ENCODE measurements at places on chromosomes 5 and 9. TPM values are rescaled to one million over a fixed set of nuclear protein-coding genes. Genes with fewer than 3 reads are reported as not detected.

F2RL2 gene
- 0.33 TPM for total RNA-seq

PCDHB9 gene
- total RNA-seq = 2.0 TPM

IL7R gene
- 13.6 TPM for total RNA-seq

PCDHGA11 gene
- 8.0 TPM for total RNA-seq

TNIP1 gene
- 99.0 TPM for total RNA-seq

DND1 gene
- total RNA-seq = 1.3 TPM

CMYA5 gene
- 15.9 TPM for total RNA-seq

PCA3 gene
- not detected for total RNA-seq

MRPS2 gene
- total RNA-seq = 38.3 TPM

GNA14 gene
- total RNA-seq = 26.3 TPM

FBP2 gene
- not detected for total RNA-seq

CATSPER3 gene
- not detected for total RNA-seq

SYNPO gene
- total RNA-seq = 14.8 TPM

ANKRD33B gene
- 1.6 TPM for total RNA-seq

GRCh38 chr9:76608575-76609273, 149.7 kb downstream of the GCNT1 start:
- H3K4me1 ChIP-seq = no peaks in the 10 kb centered on the region
- no peak overlapping the region for H3K4me3 ChIP-seq
- H3K36me3 ChIP-seq = no peaks in the 10 kb centered on the region

GRCh38 chr5:133709209-133709725, 96.9 kb upstream of the FSTL4 start:
- no peaks in the 10 kb centered on the region for H3K36me3 ChIP-seq
- H3K4me1 ChIP-seq = no peaks in the 10 kb centered on the region
- no peak overlapping the region for H3K27ac ChIP-seq
- DNase-seq = no peak
- no peaks in the 10 kb centered on the region for H3K27me3 ChIP-seq

- no peak for DNase-seq
- H3K27me3 ChIP-seq = no peaks in the 10 kb centered on the region
- no peak overlapping the region for H3K27ac ChIP-seq
Observed at GRCh38 chr5:104998169-104998568, 1435.6 kb upstream of the NUDT12 start.

GRCh38 chr5:62333250-62333794, 27.3 kb downstream of the KIF2A start:
- H3K4me3 ChIP-seq = no peak overlapping the region
- H3K4me1 ChIP-seq = no peaks in the 10 kb centered on the region
- no peaks in the 10 kb centered on the region for H3K27me3 ChIP-seq

DNA sequence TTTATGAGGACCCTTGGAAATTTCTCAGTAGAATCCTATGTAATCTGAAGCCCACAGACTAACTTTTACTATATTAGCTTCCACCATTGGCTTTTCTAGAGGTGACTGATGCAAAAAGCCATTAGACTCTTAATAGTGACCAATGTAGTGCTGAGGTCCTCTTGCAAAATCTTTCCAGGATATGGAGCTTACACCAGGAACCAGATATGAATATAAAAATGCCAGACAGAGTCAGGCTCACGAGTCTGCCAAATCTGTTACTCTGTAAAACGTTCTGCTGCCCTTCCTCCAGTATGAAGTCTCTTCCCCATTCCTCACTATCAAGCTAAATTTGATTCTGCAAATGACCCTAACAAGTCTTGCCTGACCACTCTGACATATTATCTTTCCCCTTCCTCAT, 73.4 kb upstream of the C6 start:
- no peaks in the 10 kb centered on the region for H3K27me3 ChIP-seq
- no peak overlapping the region for H3K4me3 ChIP-seq
- H3K27ac ChIP-seq = no peak overlapping the region
- no peaks in the 10 kb centered on the region for H3K36me3 ChIP-seq
- DNase-seq = no peak

- no peaks in the 10 kb centered on the region for H3K36me3 ChIP-seq
- DNase-seq = no peak
- no peak overlapping the region for H3K4me3 ChIP-seq
- no peak overlapping the region for H3K27ac ChIP-seq
- no peaks in the 10 kb centered on the region for H3K27me3 ChIP-seq
- peaks cover 9% of the 10 kb centered on the region for H3K4me1 ChIP-seq
Observed at GRCh38 chr9:119963258-119963797, 594.1 kb upstream of the BRINP1 start.

DNA sequence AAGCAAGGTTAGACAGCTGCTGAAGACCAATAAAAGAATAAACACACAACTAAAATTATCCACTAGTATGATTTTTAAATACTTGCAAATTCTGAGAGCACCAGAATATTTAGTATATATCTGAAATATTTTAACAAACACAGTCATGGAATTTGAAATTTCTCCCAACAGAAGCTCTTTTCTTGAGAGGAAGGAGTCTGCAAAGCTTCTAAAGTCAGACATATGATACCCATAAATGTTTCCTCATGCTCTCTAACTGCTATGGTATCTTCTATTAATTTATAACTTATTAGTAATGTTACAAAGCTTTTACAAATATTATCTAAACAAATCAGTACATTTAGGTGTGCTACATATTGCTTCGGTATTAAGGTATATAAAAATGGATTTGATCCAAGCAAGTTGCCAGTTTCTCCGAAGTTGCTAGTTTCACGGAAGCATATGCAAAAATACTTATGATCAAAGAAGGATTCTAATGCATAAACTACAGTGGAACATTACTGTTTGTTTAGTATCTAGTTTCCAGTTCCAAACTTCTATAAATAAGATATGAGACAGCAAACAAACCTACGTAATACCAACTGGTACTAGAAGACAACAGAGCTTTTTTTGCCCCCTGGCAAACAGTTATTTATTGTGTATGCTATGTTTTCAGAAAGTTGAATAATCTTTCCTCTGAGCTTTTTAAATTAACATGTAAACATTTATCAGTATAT, 22.0 kb downstream of the FNIP1 start:
- no peak overlapping the region for H3K27ac ChIP-seq
- H3K27me3 ChIP-seq = no peaks in the 10 kb centered on the region
- H3K36me3 ChIP-seq = no peaks in the 10 kb centered on the region

GRCh38 chr5:149680810-149681221, 49.3 kb upstream of the PPARGC1B start:
- no peaks in the 10 kb centered on the region for H3K4me1 ChIP-seq
- DNase-seq = no peak
- H3K27me3 ChIP-seq = no peaks in the 10 kb centered on the region
- H3K4me3 ChIP-seq = no peak overlapping the region
- no peak overlapping the region for H3K27ac ChIP-seq

- DNase-seq = no peak
- H3K27me3 ChIP-seq = no peaks in the 10 kb centered on the region
- no peaks in the 10 kb centered on the region for H3K36me3 ChIP-seq
Observed at GRCh38 chr5:173664154-173664526, 47.7 kb upstream of the BOD1 start.

GRCh38 chr5:128966846-128967245, 1.6 kb downstream of the SLC27A6 start:
- H3K4me1 ChIP-seq = no peaks in the 10 kb centered on the region
- H3K27ac ChIP-seq = no peak overlapping the region
- H3K4me3 ChIP-seq = no peak overlapping the region
- no peak for DNase-seq
- no peaks in the 10 kb centered on the region for H3K27me3 ChIP-seq
- H3K36me3 ChIP-seq = no peaks in the 10 kb centered on the region

- H3K4me3 ChIP-seq = no peak overlapping the region
- DNase-seq = no peak
Observed at GRCh38 chr5:73938280-73938937, 312.4 kb downstream of the ARHGEF28 start.

GRCh38 chr5:73121119-73121463, 716 bp downstream of the TMEM171 start:
- H3K36me3 ChIP-seq = peaks cover 5% of the 10 kb centered on the region
- H3K4me1 ChIP-seq = peaks cover 45% of the 10 kb centered on the region
- H3K27me3 ChIP-seq = no peaks in the 10 kb centered on the region
- peak overlapping the region; percentile 20 for H3K4me3 ChIP-seq

GRCh38 chr9:1619915-1620710, 395.0 kb upstream of the SMARCA2 start:
- DNase-seq = no peak
- no peak overlapping the region for H3K4me3 ChIP-seq
- no peaks in the 10 kb centered on the region for H3K27me3 ChIP-seq

GRCh38 chr5:172178991-172179989, 8.7 kb downstream of the STK10 start:
- no peaks in the 10 kb centered on the region for H3K4me1 ChIP-seq
- H3K27me3 ChIP-seq = no peaks in the 10 kb centered on the region

DNA sequence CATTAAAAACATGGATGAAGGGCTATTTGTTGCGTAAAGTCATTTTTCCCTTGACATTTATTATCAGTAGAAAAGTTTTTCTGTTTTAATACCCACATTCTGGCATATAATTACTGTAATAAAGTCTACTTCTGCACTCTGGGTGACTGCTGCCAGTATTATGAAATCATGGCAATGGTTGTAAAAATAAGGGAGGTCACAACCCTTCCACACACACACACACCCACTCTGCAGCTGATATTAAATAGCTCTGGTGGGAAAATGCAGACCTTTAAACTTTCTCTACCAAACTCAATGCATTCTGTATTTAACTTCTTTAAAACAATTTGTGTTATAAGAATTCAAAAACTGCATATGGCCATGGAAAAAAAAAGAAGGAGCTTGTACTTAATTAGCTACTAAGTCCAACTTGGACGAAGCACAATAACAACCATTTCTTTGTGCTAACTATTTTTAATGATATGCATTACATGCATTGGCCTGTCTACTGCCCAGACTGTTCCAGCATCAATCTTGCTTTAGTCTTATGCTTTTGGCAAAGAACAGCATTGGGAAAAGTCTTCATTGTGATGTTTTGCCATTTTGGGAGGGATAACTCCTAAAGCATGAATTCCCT, 137.6 kb upstream of the MAP3K1 start:
- no peak overlapping the region for H3K4me3 ChIP-seq
- no peaks in the 10 kb centered on the region for H3K27me3 ChIP-seq
- no peak for DNase-seq
- peaks cover 5% of the 10 kb centered on the region for H3K4me1 ChIP-seq
- H3K27ac ChIP-seq = no peak overlapping the region
- H3K36me3 ChIP-seq = no peaks in the 10 kb centered on the region

DNA sequence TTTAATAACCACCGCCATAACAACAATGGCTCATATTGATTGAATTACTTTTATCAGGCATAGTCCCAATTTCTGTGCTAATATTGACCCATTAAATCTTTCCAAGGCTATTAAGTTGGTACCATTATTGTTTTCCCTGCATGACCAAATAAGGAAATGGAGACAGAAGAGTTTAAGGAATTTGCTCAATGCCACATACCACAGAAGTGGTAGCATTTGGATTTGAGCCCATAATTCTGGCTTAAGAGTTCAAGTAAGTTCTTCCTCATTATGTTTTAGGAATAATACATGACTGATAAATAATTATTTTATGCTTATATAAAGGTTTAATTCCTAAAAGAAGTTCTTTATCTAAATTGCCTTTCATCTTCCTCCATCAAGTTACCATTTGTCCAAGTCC, 43.4 kb upstream of the HAPLN1 start:
- no peak for DNase-seq
- no peaks in the 10 kb centered on the region for H3K27me3 ChIP-seq
- H3K4me1 ChIP-seq = no peaks in the 10 kb centered on the region
- no peak overlapping the region for H3K4me3 ChIP-seq

DNA sequence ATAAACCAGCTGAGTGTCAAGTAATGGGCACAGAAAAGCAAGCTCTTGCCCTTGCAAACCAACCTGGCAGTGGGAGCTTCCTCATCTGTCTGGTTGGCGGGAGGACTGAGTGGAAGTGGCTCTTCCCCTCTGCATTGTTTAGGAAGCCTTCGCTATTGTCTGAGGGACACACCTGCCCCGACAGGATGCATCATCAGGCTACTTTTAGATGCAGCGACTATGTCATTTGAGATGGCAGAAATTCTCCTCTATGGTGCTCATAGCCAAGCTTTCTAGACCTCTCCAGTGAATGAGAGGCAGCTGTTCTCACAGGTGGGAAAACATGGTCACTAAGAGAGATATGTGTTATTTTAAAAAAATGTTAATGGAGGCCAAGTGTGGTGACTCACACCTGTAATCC, 104.0 kb downstream of the DOCK8 start:
- H3K27me3 ChIP-seq = no peaks in the 10 kb centered on the region
- H3K36me3 ChIP-seq = no peaks in the 10 kb centered on the region
- no peak overlapping the region for H3K27ac ChIP-seq
- no peaks in the 10 kb centered on the region for H3K4me1 ChIP-seq
- DNase-seq = no peak

- peaks cover 21% of the 10 kb centered on the region for H3K4me1 ChIP-seq
- no peaks in the 10 kb centered on the region for H3K27me3 ChIP-seq
- H3K36me3 ChIP-seq = no peaks in the 10 kb centered on the region
- H3K4me3 ChIP-seq = no peak overlapping the region
- no peak overlapping the region for H3K27ac ChIP-seq
Observed at GRCh38 chr9:92762196-92762595, 2.4 kb downstream of the BICD2 start.

- no peaks in the 10 kb centered on the region for H3K36me3 ChIP-seq
- no peak overlapping the region for H3K27ac ChIP-seq
- no peak for DNase-seq
- peaks cover 42% of the 10 kb centered on the region for H3K27me3 ChIP-seq
Observed at GRCh38 chr5:37838152-37838932, 1.5 kb downstream of the GDNF start.

GRCh38 chr5:66118304-66118703, 25.8 kb upstream of the SREK1 start:
- no peaks in the 10 kb centered on the region for H3K36me3 ChIP-seq
- H3K4me3 ChIP-seq = no peak overlapping the region
- H3K27ac ChIP-seq = no peak overlapping the region
- DNase-seq = no peak
- no peaks in the 10 kb centered on the region for H3K27me3 ChIP-seq

GRCh38 chr5:77991084-77991483, 214.9 kb upstream of the TBCA start:
- H3K27ac ChIP-seq = no peak overlapping the region
- no peaks in the 10 kb centered on the region for H3K27me3 ChIP-seq
- H3K4me1 ChIP-seq = no peaks in the 10 kb centered on the region
- H3K36me3 ChIP-seq = no peaks in the 10 kb centered on the region
- H3K4me3 ChIP-seq = no peak overlapping the region
- DNase-seq = no peak

- peak overlapping the region; percentile 1 for H3K4me3 ChIP-seq
- DNase-seq = peak; percentile 66
- peak overlapping the region; percentile 56 for H3K27ac ChIP-seq
- peaks cover 14% of the 10 kb centered on the region for H3K4me1 ChIP-seq
Observed at GRCh38 chr9:121698627-121699570, 47.5 kb downstream of the DAB2IP start.

DNA sequence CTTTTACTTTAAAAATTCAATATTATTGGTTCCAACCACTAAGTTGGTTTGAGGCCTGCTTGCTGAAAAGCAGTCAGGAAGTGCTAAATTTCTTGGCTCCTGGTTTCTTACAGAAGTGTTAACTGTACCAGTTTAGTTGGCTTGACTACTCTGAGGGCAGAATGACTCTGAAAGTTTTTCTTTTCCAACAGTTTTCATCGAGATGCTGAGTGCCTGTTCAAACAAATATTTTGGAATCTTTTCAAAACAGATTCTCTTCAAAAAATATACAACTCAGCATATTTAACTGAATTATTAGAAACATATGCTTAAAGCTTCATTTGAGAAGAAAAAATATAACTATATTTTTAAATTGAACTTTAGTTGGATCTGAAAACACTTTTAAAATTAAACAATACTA, 37.0 kb downstream of the SLC38A9 start:
- no peaks in the 10 kb centered on the region for H3K27me3 ChIP-seq
- DNase-seq = no peak
- no peaks in the 10 kb centered on the region for H3K4me1 ChIP-seq
- peak overlapping the region; percentile 24 for H3K27ac ChIP-seq
- no peak overlapping the region for H3K4me3 ChIP-seq

- no peak overlapping the region for H3K27ac ChIP-seq
- H3K4me1 ChIP-seq = no peaks in the 10 kb centered on the region
- no peak overlapping the region for H3K4me3 ChIP-seq
- DNase-seq = no peak
- no peaks in the 10 kb centered on the region for H3K36me3 ChIP-seq
Observed at GRCh38 chr5:147040856-147041255, 162.3 kb upstream of the PPP2R2B start.
